IMR-90 (cell line): ENCODE measurements at places on chromosomes 4 and X.
A peak's percentile ranks its signal among the peaks of the same experiment; 100 is the strongest.

- no peak for DNase-seq
Observed at GRCh38 chrX:71107245-71107644, 705 bp upstream of the CXorf65 start.

GRCh38 chr4:152087335-152087734, 326.5 kb upstream of the GATB start:
- DNase-seq = no peak

GRCh38 chr4:81421346-81422218, 50.1 kb downstream of the RASGEF1B start:
- peak; percentile 56 for DNase-seq

DNA sequence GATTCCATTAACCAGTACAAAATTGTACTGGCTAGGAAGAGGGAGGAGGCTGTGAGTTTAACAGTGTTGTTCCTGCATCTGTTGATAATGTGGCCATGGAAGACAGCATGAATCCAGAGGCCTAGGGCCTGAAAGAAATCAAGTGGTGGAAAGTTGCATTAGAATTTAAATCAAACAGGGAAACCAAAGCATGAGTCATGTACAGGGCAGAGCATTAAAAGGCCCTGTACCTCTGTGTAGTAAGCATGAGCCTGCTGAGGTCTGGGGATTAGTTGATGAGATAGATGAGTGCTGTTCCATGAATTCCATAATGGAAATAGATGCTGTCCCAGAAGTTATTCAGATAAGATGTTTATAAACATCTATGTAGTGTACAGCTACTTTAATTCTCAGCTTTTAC, 58.3 kb downstream of the MID1IP1 start:
- DNase-seq = peak; percentile 52

DNA sequence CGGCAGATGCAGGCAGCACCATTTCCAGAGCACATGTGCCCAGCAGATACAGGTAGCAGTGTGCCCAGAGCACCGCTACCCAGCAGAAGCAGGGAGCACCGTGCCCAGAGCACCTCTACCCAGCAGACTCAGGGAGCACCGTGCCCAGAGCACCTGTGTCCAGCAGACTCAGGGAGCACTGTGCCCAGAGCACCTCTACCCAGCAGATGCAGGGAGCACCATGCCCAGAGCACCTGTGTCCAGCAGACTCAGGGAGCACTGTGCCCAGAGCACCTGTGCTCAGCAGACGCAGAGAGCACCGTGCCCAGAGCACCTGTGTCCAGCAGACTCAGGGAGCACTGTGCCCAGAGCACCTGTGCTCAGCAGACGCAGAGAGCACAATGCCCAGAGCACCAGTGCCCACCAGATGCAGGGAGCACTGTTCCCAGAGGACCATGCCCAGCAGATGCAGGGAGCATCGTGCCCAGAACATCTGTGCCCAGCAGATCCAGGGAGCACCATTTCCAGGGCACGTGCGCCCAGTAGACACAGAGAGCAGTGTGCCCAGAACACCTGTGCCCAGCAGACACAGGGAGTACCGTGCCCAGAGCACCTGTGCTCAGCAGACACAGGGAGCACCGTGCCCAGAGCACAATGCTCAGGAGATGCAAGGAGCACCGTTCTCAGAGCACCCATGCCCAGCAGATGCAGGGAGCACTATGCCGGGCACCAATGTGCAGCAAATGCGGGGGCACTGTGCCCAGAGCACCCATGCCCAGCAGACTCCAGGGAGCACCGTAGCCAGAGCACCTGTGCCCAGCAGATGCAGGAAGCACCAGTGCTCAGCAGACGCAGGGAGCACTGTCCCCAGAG, 236.4 kb downstream of the DHRSX start:
- DNase-seq = no peak

DNA sequence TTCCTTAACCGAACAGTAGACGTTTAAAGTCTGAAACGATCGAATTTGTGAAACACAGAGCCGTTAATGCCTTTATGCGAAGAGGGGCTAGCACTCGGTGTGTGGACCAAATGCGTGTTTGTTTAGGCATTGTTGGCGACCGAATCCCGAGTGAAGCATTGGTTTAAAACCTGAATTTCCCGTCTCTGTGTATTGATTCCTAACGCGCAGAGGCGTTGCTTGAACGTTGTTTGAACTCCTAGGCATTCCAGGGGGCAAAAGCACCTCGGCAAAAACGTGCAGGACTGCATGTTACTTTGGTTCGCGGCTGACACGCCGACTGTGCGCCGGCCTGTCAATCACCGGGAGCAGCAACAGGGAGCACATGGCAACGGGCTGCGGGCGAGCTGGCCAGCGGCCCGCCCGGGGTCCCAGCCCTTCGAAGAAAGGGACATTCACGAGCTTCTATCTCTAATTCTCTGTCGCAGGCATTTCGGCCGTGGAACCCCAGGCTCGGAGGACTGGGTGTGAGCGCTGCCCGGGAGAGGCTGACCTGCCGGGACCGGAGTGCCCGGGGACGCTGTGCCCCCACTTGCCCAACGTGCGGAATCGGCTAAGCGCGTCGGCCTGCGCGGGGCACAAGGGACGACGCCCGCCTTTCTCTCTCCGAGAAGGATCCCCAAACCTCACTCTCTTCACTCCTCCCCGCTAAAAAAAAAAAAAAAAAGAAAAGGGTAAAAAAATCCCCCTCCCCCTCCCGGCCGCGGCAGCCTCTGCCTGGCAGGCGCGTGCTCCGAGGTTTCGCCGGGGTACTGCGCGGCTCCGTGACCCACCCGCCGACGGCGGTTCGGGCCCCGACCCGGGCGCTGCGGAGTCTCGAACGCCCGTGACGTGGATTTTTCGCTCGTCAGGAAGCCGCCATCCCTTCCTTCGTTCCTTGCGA, 810 bp downstream of the SPRY1 start:
- peak; percentile 36 for DNase-seq

GRCh38 chr4:47238667-47239066, 207.3 kb downstream of the GABRB1 start:
- DNase-seq = peak; percentile 60

GRCh38 chr4:38455092-38455862, 208.7 kb upstream of the KLF3 start:
- DNase-seq = no peak

GRCh38 chrX:67004451-67004850, 365.6 kb upstream of the EDA2R start:
- no peak for DNase-seq

GRCh38 chr4:110621839-110622751, 782 bp downstream of the PITX2 start:
- no peak for DNase-seq

- no peak for DNase-seq
Observed at GRCh38 chr4:11009281-11009680, 324.7 kb upstream of the CLNK start.

DNA sequence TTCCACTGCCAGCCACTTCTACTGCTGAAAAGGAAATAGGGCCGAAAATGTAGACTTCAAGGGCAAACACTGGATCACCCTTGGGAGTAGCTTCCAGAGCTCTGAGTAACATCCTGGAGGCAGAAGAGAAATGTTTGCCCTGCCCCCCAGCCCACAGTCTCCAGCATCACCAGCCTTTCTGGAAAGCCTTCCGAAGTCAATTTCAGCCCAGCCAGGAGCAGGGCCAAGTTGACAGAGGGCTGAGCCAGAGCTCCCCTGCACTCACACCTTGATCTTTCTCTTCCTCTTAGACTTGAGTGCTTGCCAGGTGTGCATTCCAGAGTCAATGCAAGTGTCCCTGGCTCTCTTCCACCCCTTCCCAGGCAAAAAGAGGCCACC, 35.2 kb downstream of the SLC25A5 start:
- DNase-seq = peak; percentile 81

- no peak for DNase-seq
Observed at GRCh38 chr4:168846414-168846813, 163.6 kb downstream of the CBR4 start.

DNA sequence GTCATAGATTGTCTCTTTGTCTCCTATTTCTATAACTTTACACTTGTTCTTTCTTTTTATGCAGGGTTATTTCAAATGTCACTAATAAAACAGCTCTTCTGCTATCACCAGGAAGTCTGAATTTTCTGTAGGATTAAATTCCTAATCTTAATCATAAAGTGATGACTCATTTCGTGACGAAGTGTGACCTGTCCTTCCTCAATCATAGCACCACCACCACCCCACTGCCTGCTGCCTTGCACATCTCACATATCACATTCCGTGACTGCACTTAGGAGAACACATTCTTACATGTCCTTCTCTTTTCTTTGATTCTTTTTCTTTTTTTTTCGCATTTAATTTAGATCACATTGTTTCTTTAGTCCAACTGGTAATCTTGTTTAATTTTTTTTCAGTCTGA, 57.7 kb upstream of the UGT2B7 start:
- peak; percentile 63 for DNase-seq

DNA sequence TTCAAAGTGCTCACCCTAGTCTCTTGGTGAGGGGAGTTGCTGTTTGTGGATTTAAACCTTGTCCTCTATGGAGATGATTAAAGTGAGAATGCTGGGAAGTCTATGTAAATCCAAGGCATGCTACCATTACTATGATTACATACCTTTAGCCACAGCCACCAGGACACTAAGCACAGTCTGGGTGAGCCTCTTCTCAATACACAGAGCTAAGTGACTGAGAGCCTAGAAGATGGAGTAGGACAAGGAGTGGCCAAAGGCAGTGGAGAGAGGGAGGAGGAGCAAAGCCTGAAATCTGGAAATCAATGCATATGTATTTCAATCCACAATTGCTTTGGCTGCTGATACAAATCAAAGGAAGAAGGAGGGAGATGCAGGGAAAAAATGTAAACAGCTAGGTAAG, 12.7 kb upstream of the TSPAN5 start:
- no peak for DNase-seq

- DNase-seq = peak; percentile 57
Observed at GRCh38 chr4:86496094-86497080, 97.7 kb upstream of the PTPN13 start.

- DNase-seq = peak; percentile 54
Observed at GRCh38 chr4:173478201-173478912, 51.7 kb downstream of the HAND2 start.
